Left colon (tissue), 2 donors: ENCODE measurements at places on chromosomes 6 and 20. TPM values are rescaled to one million over a fixed set of nuclear protein-coding genes. Genes with fewer than 3 reads are reported as not detected.
A peak's percentile ranks its signal among the peaks of the same experiment; 100 is the strongest.

DNA sequence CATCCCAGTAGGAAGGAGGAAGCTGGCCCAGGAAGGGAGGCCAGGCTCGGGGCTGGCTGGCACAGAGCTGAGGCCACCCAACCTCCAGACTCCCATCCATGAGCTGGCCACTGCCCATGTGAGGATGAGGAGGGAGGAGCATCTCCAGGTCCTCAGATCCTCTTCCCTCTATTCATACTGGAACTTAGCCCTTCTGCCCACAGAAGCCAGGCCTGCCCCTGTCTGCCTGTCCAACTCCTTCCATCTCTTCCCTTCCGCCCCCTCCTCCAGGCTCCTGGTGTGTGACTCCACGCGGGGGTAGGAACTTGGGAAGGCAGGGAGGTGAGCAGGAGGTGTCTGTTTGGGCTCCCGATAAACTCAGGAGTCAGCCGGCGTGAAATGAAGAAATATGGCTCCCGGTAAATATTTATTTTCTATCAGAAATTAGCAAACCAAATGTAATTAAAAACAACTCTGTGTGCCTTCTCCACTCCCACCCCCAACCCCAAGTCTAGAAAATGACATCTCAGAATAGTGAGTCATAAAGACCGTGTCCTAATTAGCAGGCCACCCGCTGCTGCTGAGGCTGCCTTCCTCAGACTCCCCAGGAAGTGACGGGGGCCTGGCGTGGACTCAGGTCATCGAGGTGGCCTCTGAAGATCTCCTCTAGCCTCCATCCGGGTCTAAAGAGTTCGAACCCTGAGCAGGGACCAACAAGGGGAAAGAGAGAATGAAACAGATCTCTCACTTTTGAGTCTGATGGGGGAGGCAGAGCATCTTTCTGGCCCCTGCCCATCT, 81.9 kb downstream of the MDGA1 start:
- no peak for DNase-seq

DNA sequence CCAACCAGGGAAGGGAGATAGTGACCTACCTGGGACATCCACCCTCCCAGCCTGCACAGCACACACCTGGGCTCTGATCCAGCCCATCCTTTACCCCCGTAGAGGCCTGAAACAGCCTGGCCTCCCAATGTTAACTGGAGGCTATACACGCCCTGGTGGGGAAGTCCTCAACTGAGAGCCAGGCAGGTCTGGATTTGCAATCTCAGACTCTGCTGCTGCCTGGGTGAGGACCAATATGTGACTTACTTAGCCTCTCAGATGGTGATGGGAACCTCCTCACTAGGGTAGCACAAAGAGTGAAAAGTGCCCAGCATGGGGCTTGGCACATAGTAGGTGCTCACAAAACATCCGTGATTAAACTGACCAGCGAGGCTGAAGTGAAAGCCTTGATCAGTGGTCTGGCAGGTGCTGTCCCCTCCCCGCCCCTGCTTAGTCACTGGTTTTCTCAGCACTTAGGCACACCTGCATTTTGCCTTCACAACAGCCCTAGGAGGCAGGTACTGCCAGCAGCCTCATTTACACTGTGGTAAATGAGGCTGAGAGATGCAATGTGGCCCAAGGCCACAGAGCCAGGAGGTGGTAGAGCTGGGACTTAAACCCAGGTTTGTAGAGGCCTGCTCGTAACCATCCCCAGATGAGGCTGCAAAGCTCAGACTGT, 12.4 kb downstream of the PEDS1 start:
- no peak for DNase-seq

BMP7 gene
- 0.78 TPM for total RNA-seq

GRCh38 chr20:18738055-18738454, 75.5 kb upstream of the SCP2D1 start:
- no peak for DNase-seq

GRCh38 chr6:128179876-128180438, 279.1 kb upstream of the THEMIS start:
- no peak for DNase-seq

DNA sequence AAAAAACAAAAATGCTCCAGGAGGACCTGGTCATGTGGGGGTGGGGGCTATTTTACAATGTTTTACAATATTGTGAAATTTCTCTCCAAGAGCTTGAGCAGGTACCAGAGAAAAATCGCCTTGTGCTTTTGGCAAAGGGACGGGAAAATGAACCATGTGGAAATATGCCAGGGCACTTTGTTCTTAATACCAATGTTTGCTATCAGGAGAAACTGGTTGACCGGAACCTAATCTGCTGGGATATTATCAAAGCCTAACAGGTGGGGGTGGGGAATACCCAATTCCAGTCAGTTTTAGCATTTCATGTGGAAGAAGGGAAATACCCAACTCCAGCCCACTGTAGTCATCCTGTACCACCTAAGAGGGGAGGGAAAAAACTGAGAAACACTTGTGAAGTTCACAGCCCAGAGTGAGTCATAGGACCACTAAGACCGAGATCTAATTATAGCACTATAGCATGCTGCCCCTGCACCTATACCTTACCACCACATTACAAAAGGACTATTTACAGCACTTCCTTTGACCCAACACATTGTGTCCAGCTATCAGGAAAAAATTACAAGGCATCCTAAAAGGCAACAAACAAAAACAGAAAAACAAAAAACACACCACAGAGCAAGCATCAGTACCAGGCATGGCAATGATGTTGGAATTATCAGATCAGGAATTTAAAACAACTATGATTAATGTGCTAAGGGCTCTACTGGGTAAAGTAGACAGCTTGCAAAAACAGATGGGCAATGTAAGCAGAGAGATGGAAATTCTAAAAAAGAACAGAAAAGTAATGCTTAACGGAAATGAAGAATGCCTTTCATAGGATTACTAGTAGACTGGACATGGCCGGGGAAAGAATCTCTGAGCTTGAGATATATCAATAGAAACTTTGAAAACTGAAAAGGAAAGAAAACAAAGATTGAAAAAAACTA, 84.1 kb upstream of the POPDC3 start:
- DNase-seq: no peak

MYMX gene
- total RNA-seq: not detected

GRCh38 chr6:1067346-1067745, 244.6 kb upstream of the FOXQ1 start:
- no peak for DNase-seq

GRCh38 chr6:26295691-26296555, 69.1 kb upstream of the BTN3A2 start:
- DNase-seq: peak; percentile 29

DNA sequence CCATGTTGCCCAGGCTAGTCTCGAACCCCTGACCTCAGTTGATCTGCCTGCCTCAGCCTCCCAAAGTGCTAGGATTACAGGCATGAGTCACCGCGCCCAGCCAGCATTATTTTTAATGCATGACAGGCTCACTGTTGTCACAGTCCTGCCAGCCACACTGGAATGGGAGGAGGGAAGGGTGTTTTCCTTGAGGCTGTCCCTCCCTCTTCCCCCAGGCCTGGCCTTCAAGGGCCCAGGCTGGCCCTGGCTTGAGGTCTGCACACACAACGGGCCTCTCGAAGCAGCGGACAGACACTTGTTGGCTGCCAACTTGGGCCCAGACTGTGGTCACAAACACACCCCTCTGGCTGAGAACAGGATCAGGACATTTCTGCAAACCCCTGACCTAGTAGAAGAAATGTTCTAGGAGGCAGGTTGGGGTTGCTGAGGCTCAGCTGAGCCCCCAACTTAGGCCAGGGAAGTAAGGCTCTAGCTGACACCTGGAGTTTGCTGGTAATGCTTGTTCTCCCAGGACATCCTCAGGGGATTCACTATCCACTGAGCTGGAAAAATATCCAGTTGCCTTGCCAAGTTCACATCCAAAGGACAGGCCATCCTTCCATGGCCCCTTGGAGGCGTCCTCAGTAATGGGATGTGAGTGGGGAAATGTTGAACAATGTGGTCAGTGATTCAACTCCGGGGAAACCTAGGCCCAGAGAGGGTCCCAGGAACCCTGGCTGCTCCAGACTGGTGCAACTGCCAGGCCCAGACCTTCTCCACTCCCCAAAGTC, 9.9 kb downstream of the SNTA1 start:
- no peak for DNase-seq

- DNase-seq: peak; percentile 2
These were observed 27.2 kb downstream of the SRC start for GRCh38 chr20:37373020-37373598.

DNA sequence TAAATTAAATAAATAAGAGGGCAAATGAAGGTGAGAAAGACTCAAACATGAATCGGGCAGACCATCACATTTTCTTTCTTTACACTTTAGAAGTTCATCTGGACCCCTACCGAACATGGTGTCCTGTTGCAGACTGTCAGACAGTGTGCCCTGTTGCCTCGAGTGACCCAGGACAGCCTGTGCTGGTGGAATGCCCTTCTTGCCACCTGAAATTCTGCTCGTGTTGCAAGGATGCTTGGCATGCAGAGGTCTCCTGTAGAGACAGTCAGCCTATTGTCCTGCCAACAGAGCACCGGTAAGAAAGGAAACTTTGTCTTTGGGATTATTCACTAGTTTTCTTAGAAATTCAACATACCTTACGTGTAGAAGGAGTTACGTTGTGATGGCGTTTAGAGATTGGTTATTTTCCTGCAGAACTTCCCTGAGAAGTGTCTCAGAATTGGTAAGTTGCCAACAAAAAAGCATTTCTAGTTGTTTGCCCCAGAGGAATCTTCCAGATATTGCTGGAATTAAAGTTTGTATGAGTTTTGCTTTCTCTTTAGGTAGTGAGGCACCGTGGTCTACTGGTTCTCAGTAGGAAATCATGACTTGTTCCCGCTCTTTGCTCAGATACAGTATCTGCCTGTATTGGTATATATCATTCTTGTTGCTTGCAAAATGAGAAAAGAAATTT, 70.1 kb downstream of the RNF144B start:
- DNase-seq: no peak

DNA sequence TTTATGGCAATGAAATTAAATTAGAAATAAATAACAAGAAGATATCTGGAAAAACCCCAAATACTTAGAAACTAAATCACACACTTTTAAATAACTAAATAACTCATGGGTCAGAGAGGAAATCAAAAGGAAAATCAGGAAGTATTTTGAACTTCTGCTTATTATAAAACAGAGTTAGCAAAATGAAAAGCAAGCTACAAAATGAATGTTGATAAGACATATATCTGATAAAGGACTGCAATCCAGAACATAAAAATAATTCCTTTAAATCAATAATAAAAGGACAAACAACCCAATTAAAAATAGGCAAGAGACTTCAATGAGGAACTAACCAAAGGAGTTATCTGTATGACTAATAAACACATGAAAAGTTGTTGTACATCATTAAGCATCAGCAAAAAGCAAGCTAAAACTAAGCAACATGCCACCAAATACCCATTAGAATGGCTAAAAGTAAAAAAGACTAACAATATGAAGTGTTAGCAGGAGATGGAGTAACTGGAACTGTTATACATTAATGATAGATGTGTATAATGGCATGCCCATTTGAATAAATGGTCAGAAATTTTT, 38.9 kb upstream of the STMND1 start:
- no peak for DNase-seq

DNA sequence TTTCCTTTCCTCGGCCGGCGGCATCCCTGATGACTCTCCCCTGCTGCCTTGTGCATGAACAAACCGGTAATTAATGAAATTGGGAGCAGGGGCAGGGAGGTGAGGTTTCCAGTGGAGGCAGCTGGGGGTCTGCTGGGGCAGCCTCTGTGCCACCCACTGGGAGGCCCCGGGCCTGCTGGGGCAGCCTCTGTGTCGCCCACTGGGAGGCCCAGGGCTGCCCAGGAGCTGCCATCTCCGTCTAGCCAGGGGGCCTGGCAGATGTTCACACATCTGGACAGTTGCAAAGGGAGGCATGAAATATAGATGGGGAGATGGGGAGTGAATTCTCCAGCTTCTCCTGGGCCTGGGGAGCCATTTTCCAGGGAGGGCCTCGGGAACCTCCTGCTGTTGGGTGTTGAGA, 33.8 kb downstream of the TOX2 start:
- no peak for DNase-seq

- DNase-seq: peak; percentile 64
These were observed 223.4 kb downstream of the FOXC1 start for GRCh38 chr6:1832844-1833787.

GRCh38 chr6:75893776-75894152, 144.7 kb downstream of the MYO6 start:
- DNase-seq: no peak

DNA sequence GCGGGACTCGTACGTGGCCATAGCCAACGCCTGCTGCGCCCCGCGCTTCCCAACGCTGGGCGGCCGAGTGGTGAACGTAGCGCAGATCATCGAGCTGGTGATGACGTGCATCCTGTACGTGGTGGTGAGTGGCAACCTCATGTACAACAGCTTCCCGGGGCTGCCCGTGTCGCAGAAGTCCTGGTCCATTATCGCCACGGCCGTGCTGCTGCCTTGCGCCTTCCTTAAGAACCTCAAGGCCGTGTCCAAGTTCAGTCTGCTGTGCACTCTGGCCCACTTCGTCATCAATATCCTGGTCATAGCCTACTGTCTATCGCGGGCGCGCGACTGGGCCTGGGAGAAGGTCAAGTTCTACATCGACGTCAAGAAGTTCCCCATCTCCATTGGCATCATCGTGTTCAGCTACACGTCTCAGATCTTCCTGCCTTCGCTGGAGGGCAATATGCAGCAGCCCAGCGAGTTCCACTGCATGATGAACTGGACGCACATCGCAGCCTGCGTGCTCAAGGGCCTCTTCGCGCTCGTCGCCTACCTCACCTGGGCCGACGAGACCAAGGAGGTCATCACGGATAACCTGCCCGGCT, 3.4 kb downstream of the SLC32A1 start:
- no peak for DNase-seq

DNA sequence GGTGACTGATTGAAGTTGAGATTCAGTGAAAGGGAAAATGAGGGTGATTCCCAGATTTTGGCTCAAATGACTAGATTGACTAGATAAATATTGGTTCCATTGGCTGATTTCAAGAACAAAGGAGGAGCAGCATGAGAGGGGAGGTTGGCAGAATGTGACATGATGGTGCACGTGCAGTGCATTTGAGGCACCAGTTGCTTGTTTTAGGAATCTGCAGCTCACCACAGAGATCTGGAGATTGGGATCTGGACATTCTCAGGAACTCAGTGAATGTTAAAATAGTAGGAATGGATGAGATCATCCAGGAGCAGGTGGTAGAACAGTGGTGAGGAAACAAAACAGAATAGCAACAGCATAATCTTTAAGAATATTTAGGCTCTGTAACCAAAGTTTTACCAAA, 496.3 kb downstream of the DHX35 start:
- DNase-seq: no peak
